ENCODE measurements at places on chromosomes 4 and X.

DNA sequence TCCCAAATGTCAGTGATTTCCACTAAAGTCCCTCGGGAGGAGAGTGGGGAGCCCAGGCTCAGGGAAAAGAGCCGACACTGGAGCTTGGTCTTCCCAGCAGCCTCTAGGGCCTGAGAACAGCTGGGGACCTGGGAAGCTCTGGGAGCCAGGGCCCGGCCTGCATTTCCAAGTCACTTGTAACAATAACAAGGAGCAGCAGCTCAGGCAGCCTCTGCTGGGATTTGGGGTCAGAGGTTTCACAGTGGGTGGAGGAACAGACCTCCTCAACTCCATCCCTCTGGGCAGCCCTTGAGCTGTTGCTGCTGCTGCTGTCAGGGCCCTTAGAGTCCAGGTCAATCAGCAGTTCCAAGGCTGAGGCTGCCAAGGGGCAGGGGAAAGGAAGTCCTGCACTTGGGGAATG, 11.1 kb downstream of the STARD8 start:
- no peak for DNase-seq

DNA sequence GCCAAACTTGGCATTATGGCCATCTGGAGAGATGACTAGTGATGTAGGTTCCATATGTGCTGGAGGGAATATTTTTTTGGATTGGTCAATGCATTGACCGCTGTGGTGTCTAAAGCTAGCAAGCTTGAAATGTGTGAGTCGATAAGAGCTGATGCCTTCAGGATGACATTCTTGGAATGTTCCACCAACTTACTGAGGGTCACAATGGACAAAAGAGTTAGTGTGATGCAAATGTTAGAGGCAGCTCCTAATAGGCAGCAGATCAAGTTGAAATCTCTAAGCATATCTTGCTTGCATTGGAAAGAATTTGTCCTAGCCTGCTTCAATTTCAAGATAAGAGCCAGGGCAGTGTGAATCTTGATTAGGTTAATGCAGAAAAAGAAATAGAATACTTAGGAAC, 210.4 kb upstream of the AFF2 start:
- DNase-seq = no peak

DNA sequence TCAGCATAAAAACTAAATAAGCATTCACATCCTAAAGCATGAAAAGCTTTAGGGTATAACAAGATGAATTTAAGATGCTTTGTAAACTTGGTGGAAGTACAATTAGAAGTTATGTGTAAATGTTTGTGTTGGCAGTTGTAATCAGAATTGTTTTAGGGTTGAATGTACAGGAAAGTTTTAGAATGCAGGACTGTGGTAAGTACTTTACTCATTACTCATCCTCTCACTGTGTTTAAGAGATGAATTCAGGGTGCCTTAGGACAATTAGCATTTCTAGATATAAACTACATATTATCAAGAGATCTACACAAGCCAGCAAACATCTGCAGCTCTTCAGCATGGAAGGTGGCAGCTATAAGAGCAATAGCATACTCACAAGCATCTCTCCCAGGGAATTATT, 77.5 kb upstream of the ELOVL6 start:
- no peak for DNase-seq

- DNase-seq = no peak
Observed at GRCh38 chr4:107689912-107690587, 30.0 kb downstream of the PAPSS1 start.

- no peak for DNase-seq
Observed at GRCh38 chr4:140168474-140168873, 14.5 kb upstream of the MAML3 start.

GRCh38 chr4:69753686-69754085, 6.7 kb downstream of the SULT1B1 start:
- no peak for DNase-seq

GRCh38 chr4:174316546-174316945, 32.8 kb downstream of the CEP44 start:
- no peak for DNase-seq

GRCh38 chr4:145939441-145939750, 773 bp upstream of the ZNF827 start:
- DNase-seq = no peak

DNA sequence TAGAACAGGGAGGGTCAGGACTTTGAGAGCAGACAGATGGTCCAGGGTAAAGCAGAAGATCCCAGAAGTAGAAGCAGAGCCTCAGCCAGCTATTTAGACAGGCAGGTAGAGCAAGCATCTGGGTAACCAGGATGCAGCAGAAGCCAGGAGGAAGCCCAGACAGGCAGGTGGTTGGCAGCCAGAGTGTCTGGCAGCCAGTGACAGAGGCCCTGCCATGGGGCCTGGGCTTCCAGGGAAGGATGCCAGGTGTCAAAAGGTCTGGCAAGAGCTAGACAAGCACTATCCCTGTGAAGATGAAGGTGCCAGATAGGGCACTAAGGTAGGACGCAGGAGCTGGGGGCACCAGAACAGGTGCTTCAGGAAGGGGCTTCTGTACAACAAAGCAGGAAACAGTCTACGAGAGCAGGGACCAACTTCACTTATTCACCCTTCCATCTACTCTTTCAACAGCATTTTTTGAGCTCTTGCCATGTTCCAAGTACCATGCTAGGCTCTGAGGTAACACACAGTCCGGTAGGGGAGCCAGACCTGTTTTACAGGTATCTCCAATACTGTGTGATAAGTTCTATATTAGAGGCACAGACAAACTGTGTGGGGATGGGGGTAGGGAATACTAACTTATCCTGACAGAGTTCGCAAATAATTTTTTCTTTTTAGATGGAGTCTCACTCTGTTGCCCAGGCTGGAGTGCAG, 38.1 kb upstream of the GJB1 start:
- DNase-seq = no peak

DNA sequence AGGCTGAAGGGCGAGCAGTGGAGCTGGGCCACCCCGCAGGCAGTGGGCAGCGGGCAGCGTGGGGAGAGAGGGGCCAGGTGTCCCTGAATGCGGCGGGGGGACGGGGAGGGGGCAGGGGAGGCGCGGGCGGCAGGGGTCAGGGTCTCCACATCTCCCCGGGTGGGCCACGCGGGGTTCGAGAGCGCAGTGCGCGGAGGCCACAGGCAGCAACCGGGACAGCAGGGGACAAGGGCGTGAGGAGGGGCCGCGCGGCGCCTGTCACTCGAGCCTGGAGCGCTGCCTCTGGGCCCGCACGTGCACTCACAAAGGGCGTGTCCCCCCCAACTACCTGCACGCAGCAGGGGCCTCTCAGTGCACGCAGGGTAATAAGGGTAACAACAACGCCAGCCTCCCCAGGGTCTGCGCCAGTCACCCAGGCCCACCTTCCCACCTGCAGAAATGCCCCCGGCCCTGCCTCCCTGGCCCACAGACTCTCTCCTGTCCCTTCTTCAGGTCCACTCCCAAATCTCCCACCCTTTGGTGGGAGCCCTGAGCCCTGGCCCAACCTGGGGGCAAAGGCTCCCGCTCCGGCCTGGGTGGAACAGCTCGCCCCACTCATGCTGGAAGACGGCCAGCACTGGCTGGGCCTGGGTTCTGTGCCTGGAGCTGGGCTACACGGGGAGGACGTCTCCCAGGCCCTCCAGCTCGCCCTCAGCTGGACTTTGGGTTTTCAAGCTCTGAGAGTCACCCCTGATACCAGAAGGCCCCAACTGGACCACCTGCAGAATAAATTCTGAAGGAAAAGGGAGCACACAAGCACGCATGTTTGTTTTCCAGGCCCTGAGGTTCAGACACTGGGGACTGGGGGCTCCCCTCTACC, 53.2 kb downstream of the ZFYVE28 start:
- DNase-seq = no peak

DNA sequence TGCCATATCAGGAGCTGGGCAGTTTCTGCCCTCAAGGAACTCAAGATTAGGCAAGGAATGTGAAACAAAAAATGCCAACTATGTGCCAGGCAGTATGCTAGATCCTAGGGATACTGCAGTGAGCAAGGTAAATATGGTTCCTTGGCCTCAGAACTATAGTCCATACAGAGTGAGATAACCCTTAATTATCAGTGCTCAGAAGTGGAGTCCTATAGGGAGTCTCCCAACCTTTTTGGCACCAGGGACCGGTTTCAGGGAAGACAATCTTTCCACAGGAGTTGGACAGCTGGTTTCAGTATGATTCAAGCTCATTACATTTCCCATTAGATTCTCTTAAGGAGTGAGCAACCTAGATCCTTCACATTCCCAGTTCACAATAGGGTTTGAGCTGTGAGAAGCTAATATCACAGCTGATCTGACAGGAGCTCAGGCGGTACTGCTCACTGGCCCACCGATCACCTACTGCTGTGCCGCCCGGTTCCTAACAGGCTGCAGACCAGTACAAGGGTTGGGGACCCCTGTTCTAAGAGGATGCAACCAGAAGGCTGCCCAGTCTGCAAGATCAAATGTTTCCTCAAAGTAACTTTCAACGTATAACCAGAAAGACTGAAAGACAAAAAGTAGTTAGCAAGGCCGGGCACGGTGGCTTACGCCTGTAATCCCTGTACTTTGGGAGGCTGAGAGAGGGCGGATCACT, 1.7 kb upstream of the SRP72 start:
- DNase-seq = no peak

- DNase-seq = no peak
Observed at GRCh38 chrX:8192276-8192675, 21.2 kb upstream of the VCX2 start.

DNA sequence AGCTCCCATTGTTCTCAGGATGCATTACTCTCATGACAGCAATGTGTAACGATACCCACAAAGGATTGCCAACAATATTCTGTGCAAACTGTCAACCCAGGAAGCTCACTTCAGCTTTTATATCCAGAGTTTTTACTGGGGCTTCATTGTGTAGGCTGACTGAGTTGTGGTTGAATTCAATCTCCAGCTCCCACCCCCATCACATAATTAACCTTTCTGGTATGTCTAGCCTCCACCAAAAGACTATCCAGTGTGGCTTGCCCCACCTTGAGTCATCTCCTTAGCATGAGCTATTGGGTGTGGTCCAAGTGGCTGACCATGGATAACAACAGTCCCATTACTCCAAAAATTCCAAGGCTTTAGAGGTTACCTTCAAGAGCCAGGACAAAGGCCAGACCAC, 17.7 kb upstream of the TAB3 start:
- DNase-seq = no peak

DNA sequence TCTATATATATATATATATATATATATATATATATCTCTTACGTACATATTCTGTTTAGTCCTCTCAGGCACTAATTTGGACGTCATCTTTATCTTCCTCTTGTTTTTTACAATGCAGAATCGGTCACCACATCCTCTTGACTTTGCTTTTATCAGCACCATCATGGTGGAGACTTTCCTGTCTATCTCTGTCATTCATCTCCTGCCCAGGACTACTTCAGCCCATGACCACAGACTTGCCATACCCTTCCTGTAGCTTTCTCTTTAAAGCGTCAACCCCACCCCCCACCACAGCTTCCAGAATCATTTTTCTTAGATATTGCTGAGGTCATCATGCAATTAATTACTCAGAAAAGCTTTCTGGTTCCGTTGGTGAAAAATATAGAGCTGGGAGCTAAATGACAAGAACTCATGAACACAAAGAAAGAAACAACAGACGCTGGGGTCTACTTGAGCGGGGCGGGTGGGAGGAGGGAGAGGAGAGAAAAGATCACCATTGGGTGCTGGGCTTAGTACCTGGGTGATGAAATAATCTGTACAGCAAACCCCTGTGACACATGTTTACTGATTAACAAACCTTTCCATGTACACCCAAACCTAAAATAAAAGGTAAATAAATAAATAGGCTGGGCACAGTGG, 30.5 kb upstream of the PRKX start:
- no peak for DNase-seq

DNA sequence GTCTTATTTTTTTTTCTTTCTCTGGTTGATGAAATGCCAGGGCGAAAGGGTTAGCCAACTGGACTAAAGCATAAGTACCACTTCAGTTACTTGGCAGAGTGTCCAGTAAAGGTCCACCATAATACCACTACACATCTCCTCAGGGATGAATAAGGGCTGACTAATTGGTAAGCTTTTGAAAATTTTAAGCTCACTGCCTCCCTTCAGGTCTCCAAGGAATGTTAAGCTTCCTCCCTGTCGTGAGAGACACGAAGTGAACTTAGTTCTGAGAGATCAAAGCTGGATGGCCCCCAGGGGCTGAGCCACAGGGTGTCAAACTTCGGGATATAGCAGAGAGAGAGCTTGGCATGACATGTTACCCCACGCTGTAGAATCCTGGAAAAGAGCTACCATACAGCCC, 111.4 kb downstream of the VSIG4 start:
- DNase-seq = no peak

- DNase-seq = no peak
Observed at GRCh38 chr4:72006586-72006985, 25.2 kb upstream of the NPFFR2 start.

DNA sequence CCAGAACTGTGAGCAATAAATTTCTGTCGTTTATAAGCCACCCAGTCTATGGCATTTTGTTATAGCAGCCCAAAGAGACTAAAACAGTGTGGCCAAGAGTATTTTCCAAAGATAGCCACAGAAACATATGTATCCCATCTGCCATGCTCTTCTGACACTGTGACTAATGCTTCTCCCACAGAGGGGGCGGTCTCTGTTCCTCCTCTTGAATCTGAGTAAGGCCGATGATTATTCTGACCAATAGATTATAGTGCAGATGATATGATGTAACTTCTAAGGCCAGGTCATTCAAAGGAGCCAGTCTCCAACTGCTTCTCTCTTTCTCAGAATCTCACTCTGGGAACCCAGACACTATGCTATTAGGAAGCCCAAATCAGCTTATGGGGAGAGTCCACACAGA, 570.7 kb downstream of the BCOR start:
- DNase-seq = no peak

DNA sequence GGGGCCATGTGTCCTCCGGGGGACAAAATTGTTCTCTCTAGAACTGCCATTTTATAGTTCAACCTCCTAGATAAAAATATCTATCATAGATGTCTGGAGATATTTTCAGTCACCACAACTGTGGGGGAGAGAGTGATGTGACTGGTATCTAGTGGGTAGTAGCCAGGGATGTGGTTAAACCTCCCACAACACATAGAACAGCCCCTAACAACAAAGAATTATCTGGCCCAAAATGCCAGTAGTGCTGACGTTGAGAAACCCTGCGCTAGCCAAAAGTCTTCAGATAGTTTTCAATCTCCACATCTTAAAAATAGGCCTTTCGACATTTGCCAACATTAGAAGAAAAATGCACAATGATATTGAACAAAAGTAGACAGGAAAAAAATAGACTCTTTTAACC, 19.0 kb upstream of the SUPT20HL2 start:
- DNase-seq = no peak

- DNase-seq = no peak
Observed at GRCh38 chrX:11210415-11210801, 82.8 kb upstream of the AMELX start.

GRCh38 chr4:120829113-120829831, 93.3 kb downstream of the PRDM5 start:
- no peak for DNase-seq

GRCh38 chr4:48623182-48623780, 133.2 kb downstream of the ZAR1 start:
- no peak for DNase-seq

DNA sequence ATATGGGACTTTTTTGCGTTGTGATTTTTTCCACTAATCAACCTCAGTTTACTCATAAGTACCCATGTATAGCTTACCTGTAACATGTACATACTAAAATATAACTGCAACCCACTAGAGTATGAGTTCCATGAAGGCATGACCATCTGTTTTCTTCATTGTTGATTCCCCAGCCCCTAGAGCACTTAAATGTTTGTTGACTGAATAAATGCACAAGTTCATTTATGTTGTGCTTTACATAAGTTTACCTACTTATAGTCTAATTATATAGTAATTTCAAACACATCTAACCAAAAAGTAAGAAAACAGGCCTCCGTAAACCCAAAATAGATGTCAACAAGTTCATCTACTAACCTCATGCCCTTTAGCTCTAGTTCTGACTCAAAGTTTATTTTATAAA, 34.7 kb downstream of the DCHS2 start:
- DNase-seq = no peak

GRCh38 chrX:69137371-69138117, 27.7 kb downstream of the PJA1 start:
- DNase-seq = no peak
